ENCODE measurements at places on chromosomes 5 and 9.

DNA sequence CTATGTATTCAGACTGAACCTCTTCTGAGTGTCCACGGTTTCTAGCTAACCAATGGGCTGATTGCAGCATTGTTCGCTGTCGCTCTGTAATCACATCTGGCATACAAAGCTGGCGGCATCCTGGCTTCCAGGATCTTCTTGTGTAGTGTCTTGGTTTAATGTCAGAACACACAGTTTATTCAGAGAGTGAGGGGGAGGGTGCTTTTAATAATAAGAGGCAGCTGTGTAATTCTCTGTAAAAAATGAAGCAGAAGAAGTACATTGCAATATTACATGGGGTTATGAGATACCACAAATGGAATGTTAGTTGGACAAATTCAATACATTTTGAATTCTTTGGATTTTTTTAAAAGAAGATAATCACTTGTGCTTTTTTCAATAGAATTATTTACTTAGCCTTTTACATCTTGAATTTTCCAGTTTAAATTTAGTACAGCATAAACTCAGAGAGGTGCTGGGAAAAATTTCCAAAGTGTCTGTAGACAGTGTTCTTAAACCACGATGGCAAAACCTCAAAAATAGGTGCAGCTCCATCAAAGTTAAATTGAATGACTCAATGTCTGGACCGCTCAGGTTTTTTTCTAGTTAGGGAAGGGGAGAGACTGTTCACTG lies 206.0 kb downstream of the PCSK1 start:
- no peak for DNase-seq

DNA sequence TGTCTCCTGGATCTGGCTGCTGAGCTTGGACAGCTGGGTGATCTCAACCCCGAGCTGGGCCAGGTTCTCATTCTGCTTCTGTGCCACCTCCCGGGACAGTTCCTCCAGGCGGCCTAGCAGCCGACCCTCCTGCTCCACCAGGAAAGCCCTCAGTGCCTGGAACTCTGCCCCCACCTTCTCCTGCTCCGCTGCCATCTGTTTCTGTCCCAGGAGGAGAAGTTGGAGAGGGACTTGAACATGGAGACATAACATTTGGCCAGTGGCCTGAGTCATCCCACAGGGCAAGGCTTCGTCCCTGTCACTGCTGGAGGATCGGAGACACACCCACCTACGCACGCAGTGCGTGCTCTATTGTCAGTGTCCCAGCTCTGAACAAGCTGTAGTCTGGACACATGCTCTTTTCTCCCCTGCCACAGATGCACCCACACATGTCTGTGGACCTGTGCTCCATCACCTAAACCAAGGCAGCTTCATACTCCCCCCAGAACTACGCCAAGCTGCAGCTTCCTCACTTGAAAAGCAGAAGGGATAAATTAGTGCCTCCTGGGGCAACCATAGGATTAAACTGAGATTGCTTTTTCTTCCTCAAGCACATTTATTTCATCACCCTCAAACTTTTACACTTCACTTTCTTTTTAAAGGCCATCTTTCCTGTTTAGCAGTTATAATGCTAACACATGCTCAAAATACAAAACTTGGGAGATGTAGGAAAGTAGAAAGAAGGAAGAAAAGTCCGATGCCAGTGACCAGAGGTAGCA lies 4.9 kb downstream of the TRIM7 start:
- DNase-seq, result no peak

GRCh38 chr9:92295240-92295790 lies 1.8 kb upstream of the IARS1 start:
- DNase-seq, result no peak

DNA sequence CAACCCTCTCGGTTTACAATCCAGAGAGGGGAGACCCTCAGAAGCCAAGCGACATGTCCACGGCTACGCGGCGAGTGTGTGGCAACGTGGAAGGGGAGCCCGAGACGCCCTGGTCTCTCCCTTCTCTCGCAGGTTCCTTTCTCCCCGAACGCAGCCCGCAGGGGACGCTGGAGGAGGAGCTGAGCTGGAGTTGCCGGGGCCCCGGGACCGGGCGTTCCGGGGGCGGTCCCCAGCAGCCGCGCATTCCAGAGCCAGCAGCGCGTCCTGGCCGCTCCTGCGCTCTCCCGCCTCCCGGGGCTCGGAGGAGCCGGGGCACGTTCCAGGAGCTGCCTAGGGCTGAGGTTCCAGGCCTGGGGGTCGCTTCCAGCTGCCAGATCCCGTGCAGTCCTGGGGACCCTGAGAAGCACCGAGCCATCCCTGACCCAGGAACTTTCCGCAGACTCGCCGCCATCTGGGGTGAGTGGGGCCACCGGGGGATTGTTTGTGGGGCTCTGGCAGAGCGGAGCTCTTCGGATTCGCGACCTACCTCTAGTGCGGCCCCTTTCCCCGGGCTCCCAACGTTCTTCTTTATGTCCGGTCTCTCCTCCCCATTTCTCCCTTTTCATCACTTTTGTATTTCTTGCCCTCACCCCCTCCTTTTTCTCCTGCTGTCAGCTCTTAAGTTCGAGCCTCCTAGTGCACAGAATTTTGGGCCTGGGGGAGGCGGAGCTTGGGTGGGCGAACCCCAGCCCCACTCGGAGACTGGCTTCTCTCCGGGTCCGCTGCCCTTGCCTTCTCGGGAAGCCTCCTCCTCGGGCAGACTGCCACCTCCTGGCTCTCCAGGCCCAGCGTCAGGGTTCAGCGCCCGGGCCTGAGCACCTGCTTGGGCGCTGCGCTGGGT lies at the start of gene SMIM3:
TSS of gene SMIM3 (plus strand) at position 241 of the 880 bp plus-strand sequence. CDS start 16,684 bp downstream, outside the sequence.
- peak; percentile 64 for DNase-seq

DNA sequence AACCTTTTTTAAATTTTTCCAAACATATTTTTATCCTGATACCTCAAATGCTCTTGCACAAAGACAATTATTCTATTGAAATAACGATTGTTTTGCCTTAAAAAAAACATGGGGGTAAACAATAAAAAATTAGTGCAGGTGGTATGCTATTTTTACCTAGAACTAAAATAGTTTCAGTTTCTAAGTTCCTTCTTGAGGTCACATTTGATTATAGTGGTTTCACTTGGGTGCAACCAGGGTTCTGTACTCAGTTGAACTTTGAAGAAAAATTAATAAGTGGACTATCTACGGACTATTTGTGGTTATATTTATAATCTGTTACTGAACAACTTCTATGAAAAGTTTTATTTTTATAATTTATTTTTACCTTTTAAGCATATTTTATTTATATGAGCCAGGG lies 387.1 kb upstream of the IZUMO3 start:
- DNase-seq, result no peak

DNA sequence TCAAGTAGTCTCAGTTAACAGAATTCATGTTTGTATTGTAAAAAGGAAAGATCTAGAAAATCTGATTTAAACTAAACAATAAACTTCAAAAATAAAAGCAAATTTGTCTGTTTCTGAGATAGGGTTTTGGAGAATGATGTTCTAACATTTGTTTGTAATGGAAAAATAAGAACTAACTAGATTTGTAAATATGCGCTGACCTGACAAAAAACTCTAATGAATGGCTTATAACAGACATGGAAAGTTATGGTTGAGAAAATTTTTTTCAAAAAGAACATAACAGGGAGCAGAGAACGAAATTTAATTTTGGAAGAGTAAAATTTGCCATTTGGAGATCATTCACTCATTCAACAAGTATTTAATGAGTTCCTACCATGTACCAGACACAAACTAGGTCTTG lies 179.0 kb upstream of the TARS1 start:
- no peak for DNase-seq

DNA sequence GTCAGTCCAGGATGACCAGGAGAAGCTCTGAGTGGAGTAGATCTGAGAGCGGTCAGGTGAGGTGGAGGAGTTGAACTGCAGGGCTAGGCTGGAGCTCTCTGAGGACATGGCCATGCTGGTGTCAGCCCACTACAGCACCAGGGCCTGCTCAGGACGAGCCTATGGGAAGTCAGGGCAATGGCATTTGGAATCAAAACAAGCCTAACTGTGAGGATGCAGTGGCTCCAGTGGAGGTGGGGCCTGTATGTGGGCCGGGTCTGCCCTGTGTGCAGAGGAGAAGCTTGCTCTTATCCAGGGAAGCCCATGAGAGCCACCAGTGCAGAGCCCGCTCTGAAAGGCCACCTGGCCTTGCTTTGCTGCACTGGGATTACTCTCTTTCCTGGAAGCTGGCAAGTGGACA lies 11.1 kb downstream of the CXCL14 start:
- DNase-seq, result no peak

DNA sequence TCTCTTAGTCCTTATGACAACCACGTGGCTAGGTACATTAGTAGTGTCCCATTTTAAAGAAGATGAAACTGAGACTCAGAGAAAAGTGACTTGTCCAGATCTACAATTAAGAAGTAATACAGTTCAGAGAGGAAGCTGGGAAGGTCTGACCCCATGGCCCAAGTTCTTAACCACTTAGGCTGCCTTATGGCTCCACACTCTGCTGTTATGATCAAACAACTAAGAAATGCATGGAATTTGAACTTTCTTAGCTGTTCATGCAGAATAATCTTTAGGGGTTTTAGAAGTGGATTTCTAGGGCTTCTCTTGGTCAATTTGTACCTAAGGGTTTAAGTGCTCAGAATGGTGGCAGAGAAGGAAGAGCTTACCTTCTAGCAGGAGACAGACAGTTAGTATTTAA lies 128.0 kb upstream of the MSX2 start:
- DNase-seq, result no peak

Data from NCI-H510A treated with DMSO at 0.1 percent for 48 hours (cell line).